ENCODE measurements at places on chromosomes 2 and 18. TPM values are rescaled to one million over a fixed set of nuclear protein-coding genes. Genes with fewer than 3 reads are reported as not detected.

Gene KIF5C
- total RNA-seq, result 2.6 TPM

Gene CRYGB
- not detected for total RNA-seq

Gene ACOXL
- total RNA-seq, result not detected

Gene C2orf15
- 1.2 TPM for total RNA-seq

Gene C1QL2
- total RNA-seq, result not detected

Gene CGREF1
- 0.31 TPM for total RNA-seq

DNA sequence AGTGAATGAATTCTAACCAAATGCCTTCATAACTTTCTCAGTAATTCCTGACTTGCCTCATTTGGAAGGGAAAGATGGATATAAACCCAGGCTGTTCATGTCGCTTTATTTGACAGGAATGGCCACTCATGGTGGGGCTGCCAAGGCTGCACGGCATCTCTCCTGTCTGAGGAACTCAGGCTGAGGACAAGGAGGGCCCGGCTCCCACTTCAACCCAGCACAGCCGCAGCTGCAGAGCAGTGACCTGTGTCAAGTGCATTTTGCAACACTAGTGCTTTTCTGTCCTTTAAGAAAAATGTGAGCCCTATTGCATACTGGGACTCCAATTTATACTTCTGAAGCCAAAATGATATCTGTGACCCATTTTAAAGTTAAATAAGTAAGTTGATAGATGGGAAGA lies 45.8 kb upstream of the GALR1 start:
- no peak overlapping the region for H3K27ac ChIP-seq
- no peaks in the 10 kb centered on the region for H3K36me3 ChIP-seq
- peaks cover 12% of the 10 kb centered on the region for H3K4me1 ChIP-seq
- no peak for DNase-seq
- H3K4me3 ChIP-seq, result no peak overlapping the region
- H3K27me3 ChIP-seq, result peaks cover 11% of the 10 kb centered on the region

DNA sequence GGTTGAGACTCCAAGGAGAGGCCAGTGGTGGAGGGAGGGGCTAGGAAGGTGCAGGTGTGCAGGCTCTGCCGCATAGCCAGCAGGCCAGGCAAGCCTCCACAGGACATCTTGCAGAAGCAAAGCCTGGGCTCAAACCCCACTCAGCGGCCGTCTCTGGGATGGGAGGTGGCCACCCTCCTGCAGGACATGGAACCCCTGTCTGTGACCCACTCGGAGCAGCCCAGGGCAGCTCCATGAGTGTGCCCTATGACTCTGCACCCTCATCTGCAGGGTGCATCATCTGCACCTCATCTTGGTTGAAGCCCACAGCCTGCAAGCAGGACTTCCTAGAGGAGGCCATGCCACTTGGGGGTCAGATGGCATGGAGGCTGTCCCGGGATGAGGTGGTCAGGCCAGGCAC lies 46.3 kb downstream of the GPC1 start:
- no peaks in the 10 kb centered on the region for H3K27me3 ChIP-seq
- peaks cover 15% of the 10 kb centered on the region for H3K36me3 ChIP-seq
- no peak overlapping the region for H3K27ac ChIP-seq

DNA sequence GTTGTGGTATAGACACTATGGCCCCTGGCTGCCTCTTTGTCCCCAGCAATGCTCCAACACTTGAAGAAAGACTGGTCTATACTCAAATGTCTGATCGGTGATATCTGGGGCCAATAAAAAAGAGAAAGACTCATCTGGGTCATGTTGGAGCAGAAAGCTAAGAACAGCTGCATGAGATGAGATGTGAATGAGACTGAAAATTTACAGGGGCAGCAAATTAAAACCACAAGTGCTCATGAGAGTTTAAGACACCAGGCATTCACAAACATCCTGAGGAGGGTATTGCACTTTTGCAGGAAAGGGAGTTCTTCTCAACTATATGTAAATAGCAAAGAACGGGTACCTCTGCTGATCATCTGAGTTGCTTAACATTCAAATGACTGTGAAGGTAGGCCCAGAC lies 36.3 kb downstream of the MAIP1 start:
- no peaks in the 10 kb centered on the region for H3K36me3 ChIP-seq
- no peaks in the 10 kb centered on the region for H3K27me3 ChIP-seq
- H3K4me3 ChIP-seq, result no peak overlapping the region
- no peak for DNase-seq

- no peaks in the 10 kb centered on the region for H3K36me3 ChIP-seq
- no peaks in the 10 kb centered on the region for H3K27me3 ChIP-seq
- no peak overlapping the region for H3K4me3 ChIP-seq
- no peak for DNase-seq
- H3K27ac ChIP-seq, result no peak overlapping the region
These were observed 158.9 kb downstream of the DOK6 start for GRCh38 chr18:69559604-69560003.

DNA sequence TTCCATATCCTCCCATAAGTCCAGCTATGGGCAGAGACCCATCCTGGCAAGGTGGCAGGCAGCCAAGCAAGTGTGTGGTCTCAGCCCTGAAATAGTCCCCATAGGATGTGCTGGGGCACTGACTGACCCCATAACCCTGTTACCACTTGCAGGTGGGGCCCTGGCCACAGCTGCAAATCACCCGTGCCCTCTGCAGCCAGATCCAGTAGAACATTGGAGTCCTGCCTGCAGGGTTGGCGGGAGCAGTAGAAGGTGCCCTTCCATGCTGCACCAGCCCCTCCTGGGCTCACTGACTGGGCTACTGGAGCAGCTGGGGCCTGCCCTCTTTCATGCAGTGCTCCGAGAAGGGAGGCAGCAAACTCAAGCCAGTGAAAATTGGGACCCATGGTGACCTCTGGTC lies 112.6 kb upstream of the MCFD2 start:
- DNase-seq, result no peak
- peaks cover 96% of the 10 kb centered on the region for H3K36me3 ChIP-seq
- H3K27me3 ChIP-seq, result no peaks in the 10 kb centered on the region
- H3K27ac ChIP-seq, result no peak overlapping the region
- H3K4me1 ChIP-seq, result peaks cover 4% of the 10 kb centered on the region

GRCh38 chr2:238117199-238118154 lies 17.3 kb downstream of the ESPNL start:
- H3K4me1 ChIP-seq, result peaks cover 6% of the 10 kb centered on the region
- no peak overlapping the region for H3K27ac ChIP-seq
- no peak for DNase-seq
- peaks cover 10% of the 10 kb centered on the region for H3K27me3 ChIP-seq

DNA sequence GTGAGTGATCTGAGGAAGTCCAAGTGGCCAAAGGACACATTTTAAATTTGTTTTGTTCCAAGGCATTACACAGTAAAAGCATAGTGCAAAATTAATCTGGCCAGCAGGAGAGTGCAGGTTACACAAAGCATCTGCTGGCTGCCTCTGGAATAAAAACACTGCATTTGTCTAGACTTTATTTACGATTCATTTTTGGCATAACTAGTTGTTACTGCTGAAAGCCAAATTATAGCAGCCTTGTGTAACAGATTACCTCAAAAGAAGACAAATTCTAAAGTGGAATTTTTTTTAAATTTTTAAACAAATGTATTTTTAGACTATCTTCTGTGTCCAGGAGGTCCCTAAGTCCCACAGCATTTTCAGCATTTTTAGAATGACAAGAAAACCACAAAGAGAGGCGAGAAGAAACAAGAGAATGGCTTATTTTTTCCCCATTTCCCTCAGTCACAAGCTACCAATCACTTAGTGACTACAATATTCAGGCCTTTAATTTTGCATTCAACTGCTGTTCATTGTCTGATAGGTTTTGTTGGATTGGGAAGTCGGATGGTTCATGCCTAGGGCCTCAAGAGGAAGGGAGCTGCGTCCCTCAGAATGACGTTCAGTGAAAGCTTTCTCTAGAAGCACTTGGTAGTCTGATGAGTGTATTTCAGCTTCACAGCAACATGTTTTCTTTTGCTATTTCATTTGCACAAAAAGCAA lies 46.0 kb downstream of the TMEFF2 start:
- no peaks in the 10 kb centered on the region for H3K27me3 ChIP-seq
- H3K27ac ChIP-seq, result no peak overlapping the region
- no peak overlapping the region for H3K4me3 ChIP-seq
- H3K4me1 ChIP-seq, result no peaks in the 10 kb centered on the region

GRCh38 chr2:237669628-237670392 lies 42.4 kb downstream of the LRRFIP1 start:
- no peaks in the 10 kb centered on the region for H3K36me3 ChIP-seq
- H3K4me1 ChIP-seq, result peaks cover 60% of the 10 kb centered on the region
- peaks cover 5% of the 10 kb centered on the region for H3K27me3 ChIP-seq
- peak overlapping the region; percentile 32 for H3K4me3 ChIP-seq
- no peak for DNase-seq
- peak overlapping the region; percentile 18 for H3K27ac ChIP-seq

- no peaks in the 10 kb centered on the region for H3K27me3 ChIP-seq
- no peaks in the 10 kb centered on the region for H3K36me3 ChIP-seq
- H3K27ac ChIP-seq, result no peak overlapping the region
- H3K4me3 ChIP-seq, result no peak overlapping the region
- H3K4me1 ChIP-seq, result no peaks in the 10 kb centered on the region
These were observed 231.1 kb downstream of the DYSF start for GRCh38 chr2:71684226-71685072.

GRCh38 chr18:54396760-54397159 lies 39.1 kb downstream of the C18orf54 start:
- no peak overlapping the region for H3K27ac ChIP-seq
- H3K27me3 ChIP-seq, result peaks cover 4% of the 10 kb centered on the region
- H3K36me3 ChIP-seq, result no peaks in the 10 kb centered on the region
- H3K4me3 ChIP-seq, result no peak overlapping the region
- peaks cover 2% of the 10 kb centered on the region for H3K4me1 ChIP-seq
- DNase-seq, result no peak

GRCh38 chr2:3051266-3051665 lies 326.4 kb downstream of the EIPR1 start:
- H3K4me3 ChIP-seq, result no peak overlapping the region
- no peak for DNase-seq
- no peaks in the 10 kb centered on the region for H3K36me3 ChIP-seq
- no peak overlapping the region for H3K27ac ChIP-seq
- H3K4me1 ChIP-seq, result no peaks in the 10 kb centered on the region
- no peaks in the 10 kb centered on the region for H3K27me3 ChIP-seq

DNA sequence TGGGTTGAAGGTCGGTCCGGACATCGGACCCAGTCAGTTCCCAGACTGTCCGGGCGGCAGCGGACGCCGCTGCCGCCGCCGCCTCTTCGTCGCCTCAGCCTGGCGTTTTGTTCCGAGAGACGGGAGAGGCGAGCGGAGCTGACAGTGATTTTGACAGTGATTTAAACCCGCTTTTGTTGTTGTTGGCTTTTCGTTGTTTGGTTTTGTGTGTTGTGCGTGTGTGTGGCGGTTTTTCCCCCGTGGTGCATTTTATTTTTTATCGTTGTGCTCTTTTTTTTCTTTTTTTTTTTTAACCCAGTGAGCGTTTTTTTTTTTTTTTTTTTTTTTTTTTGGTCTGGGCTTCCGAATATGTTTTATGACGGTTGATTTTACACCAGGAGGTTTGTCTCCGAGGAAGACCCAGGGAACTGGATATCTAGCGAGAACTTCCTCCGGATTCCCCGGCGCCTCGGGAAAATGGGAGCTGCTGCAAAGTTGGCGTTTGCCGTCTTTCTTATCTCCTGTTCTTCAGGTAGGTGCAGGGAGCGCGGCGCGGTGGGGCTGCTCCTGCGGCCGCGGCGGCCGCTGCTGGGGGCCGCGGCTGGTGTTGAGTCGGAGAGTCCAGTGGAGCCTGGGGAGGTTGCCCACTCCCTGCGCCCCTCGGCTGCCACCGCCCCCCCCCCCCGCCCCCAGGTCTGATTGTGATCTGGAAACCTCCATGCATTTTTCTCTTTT lies at the start of gene ACVR2A:
Gene ACVR2A (plus strand): TSS at position 333 of the 714 bp plus-strand sequence. CDS start 124 bp downstream, at position 457.
- H3K36me3 ChIP-seq, result peaks cover 6% of the 10 kb centered on the region
- H3K4me3 ChIP-seq, result peak within 1 kb of the TSS; percentile 88
- DNase-seq, result peak; percentile 35

DNA sequence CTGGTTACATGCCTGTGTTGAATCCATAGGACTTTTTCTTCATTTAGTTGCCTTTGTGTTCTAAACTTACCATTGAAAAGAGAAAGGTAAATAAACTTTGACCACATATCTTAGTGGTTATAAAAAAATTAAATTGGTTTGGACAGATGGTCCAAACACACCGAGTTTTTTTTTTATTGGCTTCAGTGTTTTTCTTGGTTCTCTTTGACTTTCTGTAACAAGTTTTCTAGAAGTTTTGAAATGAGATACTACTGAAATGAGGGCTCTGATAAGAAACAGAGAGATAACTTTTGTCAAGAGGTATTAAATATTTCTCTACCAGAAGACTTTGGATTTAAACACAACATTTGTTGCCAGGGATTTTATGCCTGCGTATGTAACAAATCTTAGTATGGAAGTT lies 20.7 kb downstream of the SPTBN1 start:
- no peaks in the 10 kb centered on the region for H3K27me3 ChIP-seq
- H3K27ac ChIP-seq, result no peak overlapping the region

- no peak for DNase-seq
- H3K4me3 ChIP-seq, result no peak overlapping the region
- no peak overlapping the region for H3K27ac ChIP-seq
These were observed 99.2 kb upstream of the ASAP2 start for GRCh38 chr2:9107168-9108025.

- no peak for DNase-seq
- H3K36me3 ChIP-seq, result peaks cover 36% of the 10 kb centered on the region
These were observed 56.8 kb upstream of the TTN start for GRCh38 chr2:178863856-178864620.

GRCh38 chr2:149296031-149296430 lies 34.4 kb upstream of the LYPD6 start:
- H3K4me3 ChIP-seq, result no peak overlapping the region
- H3K4me1 ChIP-seq, result no peaks in the 10 kb centered on the region
- H3K36me3 ChIP-seq, result no peaks in the 10 kb centered on the region
- no peak overlapping the region for H3K27ac ChIP-seq
- no peak for DNase-seq
- peaks cover 3% of the 10 kb centered on the region for H3K27me3 ChIP-seq

DNA sequence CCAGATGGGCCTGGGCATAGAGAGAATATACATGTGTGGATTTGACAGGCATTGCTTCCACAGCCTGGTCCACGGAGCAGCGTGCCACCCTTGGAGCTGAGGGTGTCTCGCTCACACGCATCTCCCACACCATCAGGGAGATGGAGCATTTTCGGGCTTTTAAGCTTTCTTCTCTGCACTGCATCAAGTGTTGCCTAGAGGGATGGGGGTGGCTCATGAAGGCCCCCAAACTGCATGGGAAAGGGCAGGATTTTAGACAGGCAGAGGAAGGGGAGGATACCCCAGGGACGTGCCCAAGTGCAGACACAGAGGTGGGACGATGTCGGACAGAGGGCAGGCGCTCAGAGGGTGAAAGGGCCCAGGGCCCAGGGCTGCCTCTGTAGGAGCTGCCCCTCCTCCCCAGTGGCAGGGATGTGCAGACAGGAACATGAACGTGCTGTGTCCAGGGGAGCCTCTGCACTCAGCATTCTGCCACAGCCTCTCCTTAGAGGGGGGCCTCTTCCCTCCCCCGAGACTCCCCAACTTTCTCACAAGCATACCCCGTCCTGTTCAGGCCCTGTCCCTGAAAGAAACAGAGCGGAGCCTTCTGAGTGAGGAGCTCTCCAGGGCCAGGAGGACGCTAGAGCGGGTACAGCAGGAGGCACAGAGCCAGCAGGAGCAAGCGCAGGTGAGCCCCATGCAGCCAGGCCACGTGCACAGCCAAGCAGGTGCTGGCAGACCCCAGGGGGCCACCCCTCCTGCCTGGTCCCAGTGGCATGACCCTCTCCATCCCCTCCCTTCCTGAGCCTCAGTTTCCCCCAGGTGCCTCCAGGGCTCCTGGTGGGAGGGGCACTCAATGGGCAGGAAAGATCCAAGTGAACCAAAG lies 42.9 kb upstream of the SNED1 start:
- H3K27ac ChIP-seq, result no peak overlapping the region
- H3K27me3 ChIP-seq, result peaks cover 6% of the 10 kb centered on the region

Data from activated B cell treated with CpG ODN at 0.5 μM for 24 hours (primary cell).